ENCODE measurements at places on chromosomes 13 and 19.

- DNase-seq: no peak
Observed at GRCh38 chr13:112483299-112483698, 104.7 kb downstream of the TUBGCP3 start.

DNA sequence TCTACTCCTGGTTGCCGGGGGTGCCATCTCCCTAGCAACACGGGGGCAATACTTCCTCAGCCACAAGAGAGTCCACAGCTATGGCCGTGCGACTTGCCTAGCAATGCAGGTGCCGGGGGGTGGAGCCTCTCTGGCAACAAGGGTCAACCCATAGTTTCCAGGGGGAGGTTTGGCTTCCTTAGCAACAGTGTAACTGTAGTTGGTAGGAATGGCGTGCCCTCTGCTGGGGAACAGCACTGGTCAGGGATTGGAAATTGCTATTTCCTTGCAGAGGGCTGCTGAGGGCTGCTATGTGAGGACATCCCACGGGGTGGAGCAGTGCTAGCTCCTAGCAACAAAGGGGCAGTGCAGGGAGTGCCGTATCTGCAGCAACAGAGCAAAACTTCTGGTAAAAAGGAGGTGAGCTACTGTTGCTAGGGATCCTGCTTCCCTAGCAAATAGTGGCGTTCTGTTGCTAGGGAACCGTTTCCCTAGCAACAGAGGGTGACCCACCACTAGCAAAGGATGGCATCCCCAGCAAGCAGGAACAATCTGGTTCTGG, 7.0 kb upstream of the TMC4 start:
- DNase-seq: no peak

- DNase-seq: no peak
Observed at GRCh38 chr13:46134961-46135522, 30.2 kb upstream of the CPB2 start.

- no peak for DNase-seq
Observed at GRCh38 chr13:36630181-36630803, 43.5 kb upstream of the SERTM1 start.

DNA sequence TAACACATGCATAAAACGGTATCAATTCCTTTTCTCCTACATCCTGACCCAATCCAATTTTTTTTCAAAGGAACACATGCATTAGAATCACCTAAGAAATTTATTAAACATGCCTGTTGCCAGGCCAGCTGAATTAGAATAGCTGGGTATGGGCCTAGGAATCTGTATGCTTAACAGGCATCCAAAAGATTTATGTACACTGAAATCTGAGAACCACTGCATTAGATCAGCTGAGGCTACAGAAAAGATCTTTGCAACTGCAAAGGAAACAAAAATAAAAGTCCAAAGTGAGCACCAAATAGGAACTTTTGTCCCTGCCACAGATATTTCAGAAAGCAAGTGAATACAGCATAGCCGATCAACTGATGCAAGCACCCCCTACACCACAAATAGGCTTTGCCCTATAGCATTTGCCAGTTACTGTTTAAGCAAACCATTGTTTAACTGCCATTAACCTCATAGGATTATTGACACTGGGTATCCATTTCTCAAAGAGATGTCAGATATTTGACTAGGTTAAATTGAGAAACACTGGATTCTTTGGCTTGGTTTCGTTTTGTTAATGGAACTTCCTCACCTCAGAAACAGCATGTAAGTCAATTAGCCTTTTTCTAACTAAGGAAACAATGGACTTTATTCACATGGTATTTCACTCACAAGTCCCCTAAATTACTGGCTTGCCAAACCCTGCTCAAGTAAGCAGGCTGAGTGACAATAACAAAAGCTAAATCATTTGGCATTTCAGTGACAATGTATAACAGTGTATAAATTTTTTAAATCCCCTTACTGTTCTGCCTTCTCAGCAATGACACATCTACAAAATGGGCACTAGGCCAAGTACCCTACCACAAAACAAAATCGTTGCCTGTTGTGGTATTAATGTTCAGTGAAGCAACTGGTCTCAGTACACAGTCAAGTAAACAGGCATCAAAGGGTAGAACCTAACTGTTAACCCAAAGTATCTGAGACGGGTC, 67.8 kb downstream of the SUCLA2 start:
- DNase-seq: no peak

- DNase-seq: peak; percentile 7
Observed at GRCh38 chr13:97434397-97435201, 630 bp downstream of the RAP2A start.

GRCh38 chr19:42216653-42217519, 591 bp downstream of the DEDD2 start:
- DNase-seq: peak; percentile 27

DNA sequence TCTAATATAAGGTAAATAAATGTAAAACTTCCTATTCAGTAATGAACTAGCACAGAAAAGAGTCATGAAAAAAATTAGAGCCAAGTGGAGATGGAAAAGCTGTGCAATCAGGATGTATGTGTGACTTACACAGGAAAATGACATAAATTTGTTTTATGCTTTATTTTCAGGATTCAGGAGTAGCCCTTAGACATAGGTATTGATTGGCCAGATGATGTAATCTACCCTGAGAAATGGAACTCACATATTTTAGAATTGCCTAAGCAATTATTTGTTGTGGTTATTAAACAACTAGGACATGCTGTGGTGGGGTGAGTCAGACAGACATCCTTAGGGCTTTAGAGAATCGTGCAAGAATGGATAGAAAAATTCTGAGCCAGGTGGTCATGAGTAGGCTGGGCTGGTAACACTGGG, 110.6 kb downstream of the PCDH9 start:
- DNase-seq: no peak

DNA sequence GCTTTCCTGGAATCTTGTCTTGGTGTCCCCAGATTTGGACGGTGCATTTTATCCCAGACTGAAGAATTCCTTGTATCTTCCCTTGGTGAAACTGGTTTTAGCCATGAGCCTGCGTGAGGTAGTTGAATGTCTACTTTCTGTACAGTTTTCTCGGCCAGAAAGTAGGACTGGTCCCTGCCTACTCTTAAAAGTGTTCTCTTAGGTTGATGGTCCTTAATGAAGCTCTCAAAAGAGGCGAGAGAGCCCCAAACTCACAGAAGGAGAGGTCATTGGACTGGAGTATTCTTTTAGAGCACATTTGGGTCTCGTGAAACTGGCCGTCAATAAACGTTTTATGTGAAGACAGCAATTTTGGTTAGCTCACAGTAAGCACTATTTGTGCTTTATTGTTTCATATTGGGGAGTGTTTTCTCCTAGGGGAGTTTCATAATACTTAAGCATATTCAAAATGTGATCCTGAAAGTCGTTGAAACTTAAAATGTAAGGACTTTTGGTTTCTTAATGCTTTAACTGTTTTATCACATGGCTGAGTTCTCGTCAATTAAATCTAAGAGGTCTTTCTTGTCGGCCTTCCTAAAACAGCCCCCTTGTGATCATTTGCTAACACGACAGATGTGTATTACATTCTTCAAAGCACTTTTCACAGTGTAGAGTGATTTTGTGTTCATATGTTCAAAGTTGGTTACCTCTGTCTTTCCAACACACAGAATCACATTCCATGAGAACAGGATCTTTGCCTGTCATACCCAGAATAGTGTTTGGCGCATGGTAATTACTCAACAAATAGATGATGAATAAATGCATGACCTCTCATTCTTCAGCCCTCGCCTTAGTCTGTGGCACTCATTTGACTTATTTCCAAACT, 889 bp downstream of the GTF2F2 start:
- no peak for DNase-seq

DNA sequence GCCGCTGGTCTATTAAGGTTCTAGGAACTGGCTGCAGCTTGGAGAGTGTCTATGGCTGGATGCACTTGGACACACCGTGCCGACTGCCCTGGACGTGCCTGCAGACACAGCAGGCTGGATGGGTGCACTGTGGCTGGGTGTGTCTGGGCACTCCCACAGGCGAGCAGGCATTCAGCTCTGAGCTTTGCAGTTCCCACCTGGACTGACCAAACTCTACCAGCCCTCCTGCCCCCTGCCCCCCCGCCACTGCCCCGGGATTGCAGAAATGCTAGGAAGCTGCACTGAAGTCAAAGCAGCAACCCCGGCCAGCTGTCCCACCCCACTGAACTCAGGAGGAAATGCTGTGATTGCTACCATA, 7.0 kb upstream of the LRP3 start:
- no peak for DNase-seq

GRCh38 chr19:17829855-17830566, 8.7 kb upstream of the INSL3 start:
- no peak for DNase-seq

DNA sequence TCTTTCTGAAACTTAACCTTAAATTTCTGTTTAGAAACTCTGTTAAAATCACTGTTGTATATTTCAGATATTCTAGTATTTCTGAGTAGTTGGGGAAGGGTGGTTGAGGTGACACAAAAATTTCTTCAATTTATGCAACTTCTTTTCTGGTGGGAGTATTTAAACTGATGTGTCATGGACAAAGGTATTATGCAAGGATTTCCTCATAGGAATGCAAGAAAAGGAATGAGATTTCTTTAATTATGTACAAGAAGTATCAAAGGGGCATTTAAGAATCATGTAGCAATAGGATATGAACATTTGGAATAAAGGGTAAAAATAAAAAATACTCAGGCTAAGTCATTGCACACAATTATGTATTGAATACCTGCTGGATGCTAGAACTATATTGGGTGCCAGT, 575.8 kb upstream of the KLF12 start:
- no peak for DNase-seq

GRCh38 chr13:110719036-110719710, 5.7 kb downstream of the ING1 start:
- no peak for DNase-seq

GRCh38 chr13:107438251-107438650, 777.1 kb downstream of the LIG4 start:
- no peak for DNase-seq

GRCh38 chr19:35404879-35405622, 34.2 kb downstream of the GPR42 start:
- peak; percentile 70 for DNase-seq

DNA sequence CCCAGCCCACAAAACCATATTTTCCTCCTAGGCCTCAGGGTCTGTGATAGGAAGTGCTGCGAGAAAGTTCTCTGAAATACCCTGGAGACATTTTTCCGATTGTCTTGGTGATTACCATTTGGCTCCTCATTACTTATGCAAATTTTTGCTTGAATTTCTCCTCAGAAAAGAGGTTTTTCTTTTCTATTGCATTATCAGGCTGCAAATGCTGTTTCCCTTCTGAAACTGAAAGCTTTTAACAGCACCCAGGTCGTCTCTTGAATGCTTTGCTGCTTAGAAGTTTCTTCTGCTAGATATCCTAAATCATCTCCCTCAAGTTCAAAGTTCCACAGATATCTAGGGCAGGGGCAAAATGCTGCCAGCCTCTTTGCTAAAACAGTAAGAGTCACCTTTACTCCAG, 434.2 kb downstream of the PCDH20 start:
- no peak for DNase-seq

GRCh38 chr13:97423300-97424045, 10.5 kb upstream of the RAP2A start:
- no peak for DNase-seq

DNA sequence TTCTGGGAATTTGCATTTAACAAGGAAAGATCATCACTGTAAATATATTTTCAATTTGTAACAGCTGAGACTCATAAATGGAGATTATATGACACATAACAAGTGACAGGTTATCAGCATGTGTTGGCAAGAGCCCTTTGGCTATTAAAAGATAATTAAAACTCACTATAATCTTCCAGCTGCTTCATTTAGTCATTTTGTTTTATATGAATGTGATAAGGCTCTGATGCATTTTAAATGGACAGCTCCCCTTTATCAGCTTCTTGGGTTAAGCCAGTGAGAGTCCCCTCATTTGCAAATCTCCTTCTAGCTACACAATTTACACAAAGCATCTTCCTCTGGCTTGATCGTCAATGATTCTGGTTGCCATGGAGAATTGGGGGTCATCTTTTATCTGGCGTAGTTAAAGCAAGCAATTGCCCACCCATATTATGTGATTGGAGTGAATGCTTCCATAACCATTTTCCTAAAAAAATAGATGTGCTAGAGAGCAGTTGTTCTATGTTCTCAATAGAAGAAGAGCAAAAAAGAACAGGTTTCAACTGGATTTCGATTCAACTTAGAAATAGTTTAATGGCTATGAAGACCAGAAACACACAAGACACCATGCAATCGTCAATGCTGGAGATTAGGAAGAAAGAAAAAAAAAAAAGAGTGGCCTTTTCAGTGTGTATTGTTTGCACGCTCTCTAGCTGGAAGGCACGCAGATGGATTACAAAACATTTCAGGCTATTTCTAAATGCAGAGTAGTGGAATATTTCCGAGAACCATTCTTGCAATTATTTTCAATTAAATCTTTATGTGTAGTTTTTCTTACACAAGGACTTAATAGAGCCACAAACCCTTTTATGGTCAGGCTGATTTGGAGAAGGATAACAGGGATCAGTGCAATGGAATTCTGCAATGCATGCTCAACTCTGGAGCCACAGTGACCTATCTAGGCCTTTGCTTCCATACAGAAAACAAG, 27.4 kb downstream of the STARD13 start:
- no peak for DNase-seq

- DNase-seq: no peak
Observed at GRCh38 chr13:72403396-72404010, 323.9 kb downstream of the MZT1 start.

- no peak for DNase-seq
Observed at GRCh38 chr19:17490411-17490810, 20.1 kb downstream of the SLC27A1 start.

DNA sequence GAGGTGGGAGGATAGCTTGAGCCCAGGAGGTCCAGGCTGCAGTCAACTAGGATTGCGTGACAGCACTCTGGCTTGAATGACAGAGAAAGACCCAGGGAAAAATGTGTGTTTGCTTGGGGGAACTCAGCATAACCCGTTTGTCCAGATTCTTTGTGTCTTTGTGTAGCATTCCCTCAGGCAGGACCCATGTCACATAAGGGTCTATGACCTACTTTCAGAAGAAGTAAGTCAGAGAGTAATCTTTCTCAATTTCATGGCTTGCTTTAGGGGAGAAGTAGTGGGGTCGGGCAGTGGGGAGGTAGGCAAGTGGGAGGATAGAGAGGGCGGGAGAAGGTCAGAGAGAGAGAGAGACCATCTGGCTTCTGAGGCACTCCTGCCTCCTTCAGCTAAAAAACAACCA, 11.9 kb upstream of the PSPC1 start:
- no peak for DNase-seq

DNA sequence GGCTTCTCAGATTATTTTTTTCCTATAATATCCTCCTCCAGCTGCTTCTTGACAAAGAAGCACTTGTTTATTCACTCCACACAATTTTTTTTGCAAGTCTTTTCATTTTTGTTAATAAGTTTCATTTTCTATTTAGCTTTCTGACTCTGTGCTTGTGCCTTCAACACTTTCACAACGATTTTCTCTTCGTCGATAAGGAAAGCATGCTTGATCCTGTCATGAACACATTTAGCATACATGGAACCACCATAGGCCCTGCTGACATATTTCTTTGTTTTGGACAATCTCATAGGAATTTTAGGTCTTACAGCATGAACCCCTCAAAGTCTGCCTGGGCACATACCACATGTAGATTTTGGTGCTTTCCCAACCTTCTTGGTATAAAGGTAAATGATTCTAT, 346.0 kb downstream of the KCNRG start:
- no peak for DNase-seq
